ENCODE measurements at places on chromosomes 5 and 9. TPM values are rescaled to one million over a fixed set of nuclear protein-coding genes. Genes with fewer than 3 reads are reported as not detected.
A peak's percentile ranks its signal among the peaks of the same experiment; 100 is the strongest.

The ZSWIM6 gene
- 4.4 TPM for total RNA-seq

The KCNN2 gene
- not detected for total RNA-seq

The PRRX2 gene
- total RNA-seq: not detected

The DMRT3 gene
- total RNA-seq: not detected

The PCDHB13 gene
- 2.6 TPM for total RNA-seq

DNA sequence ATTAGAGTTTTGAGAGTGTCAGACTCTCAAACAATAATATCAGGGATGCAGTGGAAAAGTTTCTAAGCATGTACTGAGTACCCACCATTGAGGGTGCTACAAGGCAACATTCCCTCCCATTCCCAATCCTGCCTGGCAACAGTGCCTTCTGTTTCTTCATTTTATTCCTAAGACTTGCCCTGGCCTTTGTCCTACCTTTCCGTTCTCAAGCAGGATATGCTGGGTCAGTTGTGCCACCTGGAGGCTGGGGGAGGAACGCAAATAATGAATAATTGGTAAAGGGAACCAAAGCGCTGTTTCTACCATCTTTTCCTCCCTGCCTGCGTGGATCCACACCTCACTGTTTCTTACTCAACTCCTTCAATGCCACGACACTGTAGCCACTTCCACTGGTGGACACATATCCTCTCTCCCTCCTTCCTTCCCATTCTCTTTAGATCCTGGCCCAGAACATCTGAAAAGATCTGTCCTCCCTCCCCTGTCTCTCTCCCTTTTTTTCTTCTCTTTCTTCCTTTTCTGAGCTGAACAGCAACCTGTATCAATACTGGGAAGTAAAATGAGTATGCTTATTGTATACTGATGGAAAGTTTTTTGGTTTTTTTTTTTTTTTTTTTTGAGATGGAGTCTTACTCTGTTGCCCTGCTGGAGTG is 149.5 kb downstream of the C9orf152 start:
- peak; percentile 51 for DNase-seq

- no peak for DNase-seq
These were observed 11.8 kb upstream of the CXXC5 start for GRCh38 chr5:139636207-139636792.

DNA sequence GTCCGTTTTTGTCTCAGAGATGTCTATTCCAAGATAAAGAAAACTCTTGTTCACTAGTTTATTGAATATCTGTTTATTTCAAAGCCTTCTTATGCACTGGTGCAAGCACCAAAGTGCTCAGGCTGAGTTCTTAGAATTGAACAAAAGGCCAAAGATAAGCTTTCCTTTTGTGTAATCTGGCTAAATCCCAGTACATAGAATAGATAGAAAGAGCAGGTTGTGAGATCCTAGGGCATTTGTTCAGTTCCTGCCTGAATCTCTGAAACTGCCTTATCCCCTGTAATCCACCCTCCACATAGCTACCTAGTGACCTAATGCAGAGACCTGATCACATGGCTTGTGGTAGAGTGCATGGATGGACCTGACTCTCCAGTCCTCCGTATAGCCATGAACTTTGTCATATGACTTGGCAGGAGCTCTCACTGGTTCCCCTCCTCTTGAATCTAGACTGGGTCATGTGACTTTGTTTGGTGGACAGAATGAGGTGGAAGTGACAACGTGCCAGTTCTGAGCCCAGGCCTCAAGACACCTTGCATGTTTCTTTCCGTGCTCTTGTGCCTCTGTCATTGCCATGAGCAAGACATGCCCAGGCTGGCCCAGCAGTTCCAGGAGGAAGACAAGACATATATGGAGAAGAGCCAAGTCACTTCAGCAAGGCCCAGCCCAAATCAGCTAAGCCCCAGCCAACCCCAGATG is 139.3 kb upstream of the SHB start:
- no peak for DNase-seq

DNA sequence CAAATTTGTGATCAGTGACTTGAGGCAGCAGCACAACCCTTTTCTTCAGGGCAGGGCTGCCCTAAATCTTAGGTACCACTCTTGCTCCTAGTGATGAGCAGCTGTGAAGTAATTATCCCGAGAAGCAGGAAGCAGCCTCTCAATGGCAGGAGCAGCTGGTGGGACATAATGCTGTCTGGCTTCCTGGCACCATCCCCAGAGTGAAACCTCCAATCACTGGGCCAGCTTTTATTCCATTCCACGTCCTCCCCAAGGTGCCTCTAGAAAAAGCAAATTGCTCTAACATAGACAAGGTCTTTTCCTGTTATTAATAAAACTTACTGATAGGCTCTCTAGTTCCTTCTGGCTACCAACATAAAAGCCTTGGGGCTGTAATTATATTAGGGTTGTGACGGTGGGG is 154.0 kb downstream of the FRMD3 start:
- DNase-seq: no peak

DNA sequence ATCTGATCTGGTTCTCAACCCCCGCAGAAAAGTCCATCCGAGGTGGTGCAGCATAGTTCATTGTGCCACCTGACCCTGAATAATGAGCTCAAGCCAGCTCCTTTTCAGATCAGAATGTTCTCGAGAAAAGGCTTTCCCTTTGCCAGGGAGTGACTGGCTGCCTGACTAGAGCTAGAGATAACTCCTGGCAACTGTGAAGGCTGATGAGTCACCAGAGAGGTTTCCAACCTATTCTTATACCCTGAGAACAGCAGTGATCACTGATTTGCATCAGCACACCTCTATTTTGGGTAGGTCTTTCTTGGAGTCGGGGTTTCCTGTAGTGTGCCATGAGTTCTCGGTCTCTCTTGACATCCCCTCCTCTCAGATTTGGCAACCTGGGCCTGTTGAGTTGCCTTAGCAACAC is 127.9 kb downstream of the PIK3R1 start:
- DNase-seq: peak; percentile 88

GRCh38 chr9:127013597-127013996 is 99.0 kb downstream of the RALGPS1 start:
- DNase-seq: no peak

GRCh38 chr5:83964271-83964670 is 243.6 kb upstream of the HAPLN1 start:
- DNase-seq: peak; percentile 82

GRCh38 chr5:53253421-53253871 is 143.9 kb upstream of the MOCS2 start:
- peak; percentile 93 for DNase-seq

GRCh38 chr5:75568202-75568601 is 43.1 kb upstream of the ANKDD1B start:
- no peak for DNase-seq

Measured in RPMI7951 (cell line).